T-cell (primary cell): ENCODE measurements at places on chromosomes 4 and X. TPM values are rescaled to one million over a fixed set of nuclear protein-coding genes. Genes with fewer than 3 reads are reported as not detected.

- no peak for DNase-seq
Observed at GRCh38 chr4:141914746-141915145, 278.4 kb downstream of the IL15 start.

- peak; percentile 9 for DNase-seq
Observed at GRCh38 chr4:154982187-154983047, 201.3 kb downstream of the RBM46 start.

- DNase-seq, result no peak
Observed at GRCh38 chr4:102533348-102533747, 32.2 kb downstream of the NFKB1 start.

- no peak for DNase-seq
Observed at GRCh38 chr4:3257103-3257555, 8.2 kb downstream of the MSANTD1 start.

Gene FGFBP1
- total RNA-seq, result not detected

Gene STK32B
- total RNA-seq, result 0.15 TPM
